ENCODE measurements at places on chromosomes 16 and 17.

DNA sequence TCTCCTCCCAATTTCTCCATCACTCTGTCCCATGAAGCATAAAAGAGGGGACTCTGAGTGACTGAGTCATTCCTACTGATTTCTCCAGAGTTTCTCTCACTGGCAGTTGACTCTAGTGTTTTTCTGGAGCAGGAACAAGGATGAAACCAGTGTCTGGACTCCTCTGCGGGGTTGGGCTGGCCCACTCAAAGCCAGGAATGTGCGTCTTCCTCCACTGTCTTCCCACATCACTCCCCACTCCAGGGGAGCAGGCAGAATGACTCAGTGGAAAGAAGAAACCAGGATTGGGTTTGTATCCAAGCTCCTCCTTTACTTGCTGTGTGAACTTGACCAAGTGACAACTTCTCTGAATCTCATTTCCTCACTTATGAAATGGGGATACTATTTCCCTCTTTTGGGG is 497.5 kb upstream of the SALL1 start:
- no peaks in the 10 kb centered on the region for H3K4me1 ChIP-seq
- H3K36me3 ChIP-seq: no peaks in the 10 kb centered on the region
- no peak overlapping the region for H3K4me3 ChIP-seq
- no peak for DNase-seq
- no peak overlapping the region for H3K27ac ChIP-seq
- H3K27me3 ChIP-seq: no peaks in the 10 kb centered on the region

GRCh38 chr16:734981-735881 is 5.6 kb downstream of the CIAO3 start:
- no peak for DNase-seq
- no peaks in the 10 kb centered on the region for H3K27me3 ChIP-seq
- no peak overlapping the region for H3K4me3 ChIP-seq
- H3K36me3 ChIP-seq: peaks cover 29% of the 10 kb centered on the region
- no peak overlapping the region for H3K27ac ChIP-seq
- H3K4me1 ChIP-seq: peaks cover 11% of the 10 kb centered on the region

GRCh38 chr16:57412584-57412983 is 8.0 kb downstream of the CCL17 start:
- no peaks in the 10 kb centered on the region for H3K36me3 ChIP-seq
- H3K4me3 ChIP-seq: no peak overlapping the region
- H3K27me3 ChIP-seq: no peaks in the 10 kb centered on the region
- no peak for DNase-seq
- H3K27ac ChIP-seq: no peak overlapping the region

- H3K27ac ChIP-seq: no peak overlapping the region
- H3K4me3 ChIP-seq: no peak overlapping the region
- DNase-seq: no peak
- no peaks in the 10 kb centered on the region for H3K4me1 ChIP-seq
Observed at GRCh38 chr16:69880640-69881133, 70.4 kb upstream of the CLEC18A start.

DNA sequence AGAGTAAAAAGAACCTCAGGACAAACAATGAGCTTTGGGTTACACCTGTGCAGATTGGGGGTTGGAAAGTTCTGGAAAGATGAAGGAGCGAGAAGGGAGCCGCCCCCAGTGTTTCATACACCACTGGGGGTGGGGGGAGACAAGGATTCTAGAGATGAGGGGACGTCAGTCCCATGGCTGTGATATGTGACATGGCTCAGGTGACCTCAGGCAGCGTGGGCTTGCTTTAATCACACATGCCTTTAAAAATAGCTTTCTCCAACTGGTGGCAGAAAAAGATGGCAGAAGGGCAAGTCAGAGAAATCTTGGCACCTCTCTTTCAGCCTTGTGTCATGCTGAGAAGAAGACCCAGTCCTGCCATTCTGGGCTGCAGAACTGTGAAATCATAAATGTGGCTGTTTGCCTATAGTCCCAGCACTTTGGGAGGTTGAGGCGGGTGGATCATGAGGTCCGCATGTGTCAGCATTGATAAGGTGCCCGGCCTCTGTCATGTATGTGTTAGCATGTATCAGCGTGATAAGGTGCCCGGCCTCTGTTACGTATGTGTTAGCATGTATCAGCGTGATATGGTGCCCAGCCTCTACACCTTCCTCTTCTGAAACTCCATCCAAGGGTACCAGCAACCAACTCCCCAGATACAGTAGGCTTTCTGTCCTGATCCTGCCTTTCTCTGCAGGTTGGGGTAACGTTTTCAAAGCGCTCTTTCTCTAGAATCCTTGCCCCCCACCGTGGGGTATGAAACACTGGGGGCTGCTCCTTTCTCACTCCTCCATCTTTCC is 25.0 kb downstream of the WIPI1 start:
- no peaks in the 10 kb centered on the region for H3K27me3 ChIP-seq
- peaks cover 85% of the 10 kb centered on the region for H3K36me3 ChIP-seq
- DNase-seq: no peak
- no peak overlapping the region for H3K4me3 ChIP-seq

GRCh38 chr16:14121872-14122271 is 50.8 kb downstream of the MRTFB start:
- no peak overlapping the region for H3K27ac ChIP-seq
- no peak for DNase-seq
- H3K4me1 ChIP-seq: peaks cover 7% of the 10 kb centered on the region
- no peaks in the 10 kb centered on the region for H3K27me3 ChIP-seq
- H3K36me3 ChIP-seq: no peaks in the 10 kb centered on the region
- no peak overlapping the region for H3K4me3 ChIP-seq

DNA sequence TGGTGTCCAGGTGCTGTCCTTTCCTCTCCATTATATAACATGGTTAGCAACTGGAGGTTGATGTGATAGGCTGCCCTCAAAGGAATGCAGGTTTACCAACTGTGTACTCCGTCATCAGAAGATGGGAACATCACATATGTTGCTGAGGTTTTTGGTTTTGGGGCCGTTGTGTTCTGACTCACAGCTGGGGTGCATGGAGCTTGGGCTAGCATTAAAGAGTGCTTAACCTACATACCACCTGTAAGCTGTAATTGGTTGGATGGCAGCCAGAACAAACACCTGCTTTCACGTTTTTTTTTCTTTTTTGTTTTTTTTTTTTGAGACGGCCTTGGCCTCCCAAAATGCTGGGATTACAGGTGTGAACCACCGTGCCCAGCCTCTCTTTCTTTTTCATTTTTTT is 20.9 kb downstream of the TMEM11 start:
- DNase-seq: no peak
- H3K36me3 ChIP-seq: peaks cover 26% of the 10 kb centered on the region
- H3K27me3 ChIP-seq: no peaks in the 10 kb centered on the region

DNA sequence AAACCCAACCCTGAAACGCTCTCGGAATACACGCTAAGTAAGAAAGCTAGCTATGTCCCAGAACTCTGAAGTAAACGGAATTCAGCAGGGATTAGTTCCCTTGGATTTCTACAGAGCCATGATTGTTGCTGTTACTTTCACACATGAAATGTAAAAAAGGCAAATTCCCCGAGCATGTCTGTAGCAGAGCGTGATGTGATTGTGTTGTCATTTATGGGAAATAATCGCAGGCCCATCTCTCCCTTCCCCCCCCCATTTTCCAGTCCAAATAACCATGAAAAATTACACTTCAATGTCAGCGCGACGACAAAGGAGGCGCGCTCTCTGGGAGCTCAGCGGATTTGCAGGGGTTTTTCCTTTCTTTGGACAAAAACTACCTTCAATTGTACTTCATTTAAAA is 209.0 kb downstream of the ZFHX3 start:
- DNase-seq: no peak
- no peak overlapping the region for H3K4me3 ChIP-seq
- H3K36me3 ChIP-seq: no peaks in the 10 kb centered on the region
- no peak overlapping the region for H3K27ac ChIP-seq

GRCh38 chr16:4388271-4389021 is 16.8 kb downstream of the VASN start:
- no peaks in the 10 kb centered on the region for H3K27me3 ChIP-seq
- no peak for DNase-seq
- peaks cover 26% of the 10 kb centered on the region for H3K36me3 ChIP-seq
- no peak overlapping the region for H3K4me3 ChIP-seq
- H3K4me1 ChIP-seq: peaks cover 15% of the 10 kb centered on the region

- peak overlapping the region; percentile 83 for H3K27ac ChIP-seq
- no peak for DNase-seq
- no peaks in the 10 kb centered on the region for H3K36me3 ChIP-seq
- peaks cover 46% of the 10 kb centered on the region for H3K4me1 ChIP-seq
Observed at GRCh38 chr17:6753006-6753445, 2.8 kb upstream of the XAF1 start.

DNA sequence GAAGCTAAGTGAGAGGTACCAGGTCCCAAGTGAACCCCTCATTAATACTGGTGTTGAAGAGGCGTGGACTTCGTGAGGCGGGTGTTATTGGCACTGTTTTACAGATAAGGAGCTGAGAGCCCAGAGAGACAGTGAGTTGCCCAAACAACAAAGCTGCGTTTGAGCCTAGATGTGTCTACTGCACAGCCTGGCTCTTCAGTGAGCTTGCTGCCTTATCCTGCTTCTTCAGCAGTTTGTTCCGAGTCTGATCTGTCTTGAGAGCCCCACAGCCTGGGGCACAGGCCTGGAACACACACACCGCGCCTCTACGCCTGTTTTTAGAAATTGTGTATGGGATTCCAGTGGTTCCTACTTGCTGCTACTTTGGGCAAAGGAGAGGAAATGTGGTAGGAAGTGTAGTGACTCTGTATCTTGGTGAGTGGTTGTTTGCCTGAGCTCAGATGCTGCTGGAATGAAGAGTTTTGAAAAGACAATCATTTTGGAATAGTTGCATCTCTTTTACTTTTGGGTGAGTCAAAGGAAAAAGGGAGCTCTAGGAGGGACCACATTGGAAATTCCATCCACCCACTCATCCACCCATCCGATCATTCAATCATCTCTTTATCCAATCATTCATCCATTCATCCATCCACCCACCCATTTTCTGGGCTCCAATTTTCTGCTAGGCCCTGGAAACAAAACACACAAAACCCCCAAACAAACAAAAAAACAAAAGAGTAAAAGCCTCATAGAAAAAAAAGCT is 22.3 kb upstream of the PLCG2 start:
- peaks cover 7% of the 10 kb centered on the region for H3K4me1 ChIP-seq
- H3K36me3 ChIP-seq: no peaks in the 10 kb centered on the region
- peak overlapping the region; percentile 51 for H3K27ac ChIP-seq
- no peak overlapping the region for H3K4me3 ChIP-seq
- no peak for DNase-seq

DNA sequence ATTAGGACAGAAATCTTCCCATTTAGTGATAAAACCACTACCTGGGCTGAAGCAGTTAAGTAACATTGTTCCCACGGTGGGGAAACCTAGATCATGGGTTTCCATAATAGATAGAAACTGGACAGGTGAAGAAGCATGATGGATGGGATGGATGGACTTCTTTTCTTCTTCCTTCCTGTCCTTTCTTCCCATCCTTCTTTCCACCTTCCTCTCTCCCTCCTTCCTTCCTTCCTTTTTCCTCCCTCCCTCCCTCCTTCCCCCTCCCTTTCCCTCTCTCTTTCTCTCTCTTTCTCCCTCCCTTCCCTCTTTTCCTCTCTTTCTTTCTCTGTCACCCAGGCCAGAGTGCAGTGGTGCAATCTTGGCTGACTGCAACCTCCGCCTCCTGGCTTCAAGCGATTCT is 3.1 kb downstream of the PSMC3IP start:
- no peak overlapping the region for H3K27ac ChIP-seq
- no peak for DNase-seq
- H3K27me3 ChIP-seq: no peaks in the 10 kb centered on the region

DNA sequence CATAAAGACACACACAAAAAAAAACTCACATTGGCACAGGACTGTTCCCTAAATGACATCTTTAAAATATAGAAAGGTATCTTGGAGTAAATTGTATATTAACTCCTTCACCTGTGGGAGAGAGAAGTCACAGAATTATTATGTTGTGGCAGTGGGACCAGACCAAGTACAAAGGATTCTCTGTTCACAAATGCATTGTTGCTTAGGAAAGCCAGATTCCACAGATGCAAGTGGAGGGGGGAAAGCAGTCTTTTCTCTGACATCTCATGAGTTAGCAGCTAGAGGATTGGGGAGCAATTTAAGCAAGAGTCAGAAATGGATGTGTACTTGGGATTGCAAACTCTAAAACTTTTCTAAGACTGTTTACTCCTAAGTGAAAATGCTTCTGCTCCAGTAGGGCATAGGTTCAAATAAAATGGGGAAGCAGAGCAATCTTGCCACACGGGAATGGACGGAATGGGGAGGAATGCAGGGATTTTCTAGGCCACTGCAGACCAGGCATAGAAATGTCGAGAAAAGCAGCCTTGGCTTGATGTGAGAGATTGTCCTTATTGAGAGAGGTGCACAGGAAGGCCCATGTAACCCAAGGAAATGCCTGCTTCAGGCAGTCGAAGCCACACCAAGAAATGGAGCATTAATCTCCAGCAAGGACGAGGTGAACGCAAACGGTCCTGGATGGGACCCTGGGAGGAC is 4.1 kb upstream of the PMP22 start:
- no peaks in the 10 kb centered on the region for H3K36me3 ChIP-seq
- H3K4me1 ChIP-seq: peaks cover 19% of the 10 kb centered on the region
- DNase-seq: no peak

DNA sequence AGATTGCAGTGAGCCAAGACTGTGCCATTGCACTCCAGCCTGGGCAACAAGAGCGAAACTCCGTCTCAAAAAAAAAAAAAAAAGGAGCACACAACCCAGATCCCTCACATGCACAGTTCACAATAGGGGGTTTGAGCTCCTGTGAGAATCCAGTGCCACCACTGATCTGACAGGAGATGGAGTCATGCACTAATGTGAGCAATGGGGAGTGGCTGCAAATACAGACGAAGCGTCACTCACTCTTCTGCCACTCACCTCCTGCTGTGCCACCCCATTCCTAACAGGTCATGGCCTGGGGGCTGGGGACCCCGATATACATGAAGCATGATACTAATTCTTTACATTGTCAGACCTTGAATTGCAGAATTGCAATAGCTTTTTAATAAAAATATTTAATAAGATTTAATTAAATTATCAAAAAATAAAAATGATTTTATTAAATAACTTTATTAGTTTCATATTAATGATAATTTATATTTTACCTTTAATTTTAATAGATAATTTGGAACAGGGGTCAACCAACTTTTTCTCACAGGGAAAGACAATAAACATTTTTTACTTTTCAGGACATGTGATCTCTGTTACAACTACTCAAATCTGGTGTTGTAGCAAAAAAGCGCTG is 171.4 kb downstream of the COPRS start:
- DNase-seq: no peak
- no peaks in the 10 kb centered on the region for H3K27me3 ChIP-seq
- no peak overlapping the region for H3K4me3 ChIP-seq

DNA sequence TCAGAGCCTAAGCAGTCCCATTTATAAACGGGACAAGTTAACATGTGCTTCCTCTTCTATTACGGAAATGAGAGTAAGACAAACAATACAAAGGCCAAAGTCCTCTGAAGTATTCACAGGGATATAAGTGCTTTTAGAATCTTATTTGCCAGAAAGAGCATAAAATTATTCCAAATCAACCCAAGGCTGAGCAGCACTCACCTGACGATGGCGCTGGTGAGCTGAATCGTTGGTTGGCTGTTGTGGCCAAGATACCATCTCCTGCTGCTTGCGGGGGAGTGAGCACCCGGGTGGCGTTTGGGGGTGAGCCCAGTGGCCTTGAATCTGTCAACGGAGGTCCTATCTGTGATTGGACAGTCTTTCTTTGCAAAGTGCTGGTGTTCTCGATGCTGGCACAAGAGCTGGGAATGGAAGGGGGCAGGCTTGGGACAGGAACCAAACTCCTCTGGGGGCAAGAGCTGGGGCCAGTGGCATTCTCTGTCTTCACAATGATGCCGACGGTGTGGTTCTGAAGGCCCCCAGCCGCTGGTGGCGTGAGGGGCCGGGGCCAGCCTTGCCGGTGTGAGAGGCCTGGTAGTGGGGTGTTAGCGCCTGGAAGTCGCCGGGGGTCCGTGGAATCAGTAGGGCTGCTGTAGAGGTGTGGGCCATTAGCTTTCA is 9.5 kb upstream of the DHRS13 start:
- H3K36me3 ChIP-seq: peaks cover 99% of the 10 kb centered on the region
- DNase-seq: no peak
- H3K27ac ChIP-seq: peak overlapping the region; percentile 42
- peaks cover 41% of the 10 kb centered on the region for H3K4me1 ChIP-seq
